ENCODE measurements at places on chromosomes 16 and 17. TPM values are rescaled to one million over a fixed set of nuclear protein-coding genes. Genes with fewer than 3 reads are reported as not detected.

- no peak overlapping the region for H3K4me3 ChIP-seq
- peak; percentile 38 for DNase-seq
- no peaks in the 10 kb centered on the region for H3K36me3 ChIP-seq
- H3K27ac ChIP-seq, result peak overlapping the region; percentile 40
Observed at GRCh38 chr17:82217530-82218204, 5.0 kb upstream of the CCDC57 start.

DNA sequence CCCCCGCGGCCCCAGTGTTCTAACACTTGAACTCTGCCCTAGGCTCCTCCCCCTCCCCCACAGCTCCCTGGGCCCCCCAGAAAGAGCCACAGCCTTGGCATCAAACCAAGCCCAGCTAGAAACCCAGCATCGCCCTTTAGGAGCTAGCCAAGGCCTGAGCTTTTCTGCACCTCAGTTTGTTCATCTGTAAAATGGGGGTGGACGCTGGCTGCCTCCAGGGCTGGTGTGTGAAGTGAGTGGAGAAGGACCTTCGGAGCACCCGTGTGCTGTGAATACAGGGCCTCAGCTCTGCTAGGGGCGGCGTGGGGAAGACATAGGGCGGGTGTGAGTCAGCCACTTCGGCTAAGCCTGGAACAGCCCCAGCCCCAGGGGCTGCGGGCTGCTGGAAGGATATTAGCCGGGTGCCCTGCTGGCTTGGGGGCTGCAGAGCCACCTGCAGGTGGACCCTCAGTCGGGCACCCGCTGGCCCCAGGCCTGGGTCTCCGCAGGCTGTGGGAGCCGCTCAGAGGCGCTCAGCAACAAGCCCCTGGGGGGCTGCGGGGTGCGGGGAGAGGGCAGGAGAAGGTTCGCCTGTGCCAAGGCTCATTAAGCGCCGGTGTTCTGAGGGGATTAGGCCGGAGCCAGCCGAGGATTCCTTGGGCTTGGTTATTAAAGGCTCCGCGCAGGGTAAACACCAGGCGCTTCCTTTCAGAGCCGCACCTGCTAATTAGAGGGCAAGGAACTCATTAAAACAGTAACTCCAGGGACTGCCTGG, 217.0 kb upstream of the CIBAR2 start:
- peaks cover 33% of the 10 kb centered on the region for H3K4me1 ChIP-seq
- H3K36me3 ChIP-seq, result no peaks in the 10 kb centered on the region
- no peaks in the 10 kb centered on the region for H3K27me3 ChIP-seq
- H3K27ac ChIP-seq, result peak overlapping the region; percentile 19
- H3K4me3 ChIP-seq, result no peak overlapping the region

DNA sequence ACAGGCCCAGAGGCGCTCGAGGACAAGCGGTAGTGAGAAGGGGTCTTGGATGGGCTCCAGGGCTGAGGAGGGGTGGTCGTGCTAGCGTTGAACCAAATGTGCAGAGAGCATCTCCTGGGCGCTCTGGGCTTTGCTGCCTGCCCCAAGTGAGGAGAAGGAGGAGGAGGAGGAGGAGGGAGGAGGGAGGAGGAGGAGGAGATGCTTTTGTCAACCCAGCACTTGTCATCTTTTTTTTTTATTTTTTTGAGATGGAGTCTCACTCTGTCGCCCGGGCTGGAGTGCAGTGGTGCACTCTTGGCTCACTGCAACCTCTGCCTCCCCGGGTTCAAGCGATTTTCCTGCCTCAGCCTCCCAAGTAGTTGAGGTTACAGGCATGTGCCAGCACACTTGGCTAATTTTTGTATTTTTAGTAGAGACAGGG, 59.8 kb downstream of the PGS1 start:
- H3K4me3 ChIP-seq, result no peak overlapping the region
- no peaks in the 10 kb centered on the region for H3K4me1 ChIP-seq
- DNase-seq, result no peak
- no peak overlapping the region for H3K27ac ChIP-seq
- H3K27me3 ChIP-seq, result no peaks in the 10 kb centered on the region
- no peaks in the 10 kb centered on the region for H3K36me3 ChIP-seq

- peaks cover 22% of the 10 kb centered on the region for H3K36me3 ChIP-seq
- H3K27ac ChIP-seq, result no peak overlapping the region
- no peaks in the 10 kb centered on the region for H3K27me3 ChIP-seq
- H3K4me3 ChIP-seq, result no peak overlapping the region
- DNase-seq, result no peak
Observed at GRCh38 chr17:64509179-64509578, 2.4 kb downstream of the CEP95 start.

DNA sequence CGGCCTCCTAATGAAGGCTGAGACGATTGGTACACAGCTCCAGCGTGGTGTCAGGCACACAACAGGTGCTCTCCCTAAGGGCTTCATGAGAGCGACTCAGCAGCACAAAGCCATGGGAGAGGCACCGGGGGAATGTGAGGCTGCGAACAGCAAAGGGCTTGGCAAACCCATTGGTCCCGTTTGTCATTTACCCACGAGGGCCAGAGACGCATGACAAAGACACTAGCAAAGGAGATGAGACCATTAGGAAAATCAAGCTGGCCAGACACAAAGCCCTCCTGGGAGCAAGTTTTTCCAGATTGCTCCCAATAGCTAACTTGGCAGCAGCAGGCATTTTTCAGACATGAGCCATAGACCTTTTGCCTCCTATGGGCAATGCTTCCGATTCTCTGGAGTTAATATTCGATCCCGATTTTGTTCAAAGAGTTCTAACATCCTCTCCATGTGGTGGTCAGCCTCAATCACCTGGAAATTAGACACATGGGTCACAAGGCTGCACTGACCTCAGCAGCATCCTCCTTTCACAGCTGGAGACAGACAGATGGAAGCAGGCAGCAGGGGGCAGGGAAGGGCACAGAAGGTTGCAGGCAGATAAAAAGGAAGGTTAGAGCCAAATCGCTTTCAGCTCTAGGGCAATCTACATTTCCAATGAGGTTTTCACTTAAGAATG, 38.2 kb downstream of the TK2 start:
- H3K36me3 ChIP-seq, result peaks cover 10% of the 10 kb centered on the region
- peak; percentile 53 for DNase-seq
- H3K4me3 ChIP-seq, result no peak overlapping the region
- no peaks in the 10 kb centered on the region for H3K27me3 ChIP-seq
- H3K27ac ChIP-seq, result no peak overlapping the region

DNA sequence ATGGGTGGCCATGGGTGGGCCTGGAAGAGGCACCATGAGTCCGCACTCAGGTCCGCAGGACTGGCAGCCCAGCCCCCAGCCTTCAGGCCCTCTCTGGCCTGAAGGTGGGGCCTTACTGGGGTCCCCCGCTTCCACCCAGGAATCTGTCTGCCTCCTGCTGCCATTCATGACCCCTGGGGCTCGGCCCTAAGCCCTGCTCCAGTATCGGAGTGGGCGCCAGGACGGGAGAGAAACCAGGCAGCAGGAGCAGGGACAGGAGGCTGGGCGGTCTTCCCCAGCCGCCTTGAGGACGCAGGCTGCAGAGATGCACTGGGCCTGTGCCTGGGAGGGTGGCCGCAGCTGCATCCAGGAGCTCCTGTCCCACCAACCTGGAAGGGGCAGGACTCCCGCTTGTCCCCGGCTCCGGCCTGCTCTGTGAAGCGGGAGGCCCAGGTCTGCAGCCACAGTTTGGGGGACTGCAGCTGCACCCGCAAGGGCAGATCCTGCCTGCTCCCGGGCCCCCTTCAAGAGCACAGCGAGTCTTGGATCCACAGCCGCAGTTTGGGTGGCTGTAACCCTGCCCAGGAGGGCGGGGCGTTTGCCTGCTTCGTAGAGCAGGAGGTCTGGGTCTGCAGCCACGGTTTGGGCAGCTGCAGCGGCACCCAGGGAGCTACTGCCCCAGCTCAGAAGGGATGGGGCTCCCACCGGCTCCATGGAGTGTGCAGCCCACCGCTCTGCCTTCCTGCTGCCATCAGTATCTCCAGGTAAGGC, 81.8 kb upstream of the DNAJA2 start:
- no peaks in the 10 kb centered on the region for H3K27me3 ChIP-seq
- H3K4me1 ChIP-seq, result no peaks in the 10 kb centered on the region
- DNase-seq, result no peak
- H3K27ac ChIP-seq, result no peak overlapping the region
- no peaks in the 10 kb centered on the region for H3K36me3 ChIP-seq

The ALOX12B gene
- total RNA-seq, result not detected

The KRTAP1-5 gene
- not detected for total RNA-seq

Data from stomach (tissue), 19 donors.